Epithelial cell of proximal tubule (primary cell): ENCODE measurements at places on chromosomes 3 and 15. TPM values are rescaled to one million over a fixed set of nuclear protein-coding genes. Genes with fewer than 3 reads are reported as not detected.

Gene CSPG4
- total RNA-seq = 1.2 and 2.1 TPM in 2 replicates

Gene SNUPN
- total RNA-seq = 22.5 and 23.8 TPM in 2 replicates

Gene SECISBP2L
- 12.5 and 14.4 TPM in 2 replicates for total RNA-seq

Gene KLHL6
- total RNA-seq = not detected in 2 replicates

Gene SUCNR1
- 0.14 and 0.81 TPM in 2 replicates for total RNA-seq

Gene GOLGA6L4
- total RNA-seq = 0.23 and 0.36 TPM in 2 replicates
